NCI-H446 treated with DMSO at 0.1 percent for 48 hours (cell line): ENCODE measurements at places on chromosomes 3 and 15.

GRCh38 chr3:129583289-129583688 lies 23.2 kb downstream of the PLXND1 start:
- DNase-seq: no peak

- no peak for DNase-seq
Observed at GRCh38 chr15:81454024-81454423, 80.0 kb upstream of the TMC3 start.

- DNase-seq: no peak
Observed at GRCh38 chr3:11143476-11143875, 10.8 kb upstream of the HRH1 start.

DNA sequence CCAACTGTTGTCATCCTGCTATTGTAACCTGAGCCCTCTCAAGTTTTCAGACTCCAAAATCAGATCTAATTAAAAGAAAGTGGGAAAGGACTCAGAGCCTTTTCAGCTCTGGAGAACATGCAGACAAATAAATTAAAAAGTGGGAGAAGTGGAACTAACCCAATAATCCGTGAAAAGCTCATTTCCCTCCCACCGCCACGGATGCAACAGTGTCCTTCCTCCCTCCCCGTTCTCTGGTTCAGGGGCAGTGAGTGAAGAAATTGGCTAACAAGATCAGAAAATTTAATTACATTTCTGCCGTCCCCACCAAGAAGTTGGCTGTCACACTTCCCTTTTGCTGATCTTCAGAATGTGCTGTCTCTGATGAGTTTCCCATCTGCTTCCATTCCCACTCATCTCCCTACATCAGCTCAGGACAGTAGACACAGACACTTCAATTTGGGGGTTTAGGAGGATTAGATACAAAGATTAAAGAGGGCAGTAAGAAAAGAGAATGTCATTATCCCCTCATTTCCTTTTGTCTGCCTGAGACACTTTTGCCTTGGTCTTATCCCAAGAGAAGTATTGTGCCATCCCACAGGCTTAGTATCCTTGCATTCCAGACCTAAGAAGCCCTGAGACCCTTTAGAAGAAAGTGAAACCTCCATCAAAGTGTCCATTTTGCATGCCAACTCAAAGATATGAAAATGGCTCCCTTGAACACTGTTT lies 335.7 kb upstream of the PPP2R3A start:
- DNase-seq: no peak

- no peak for DNase-seq
Observed at GRCh38 chr3:57992452-57993213, 15.6 kb upstream of the FLNB start.

DNA sequence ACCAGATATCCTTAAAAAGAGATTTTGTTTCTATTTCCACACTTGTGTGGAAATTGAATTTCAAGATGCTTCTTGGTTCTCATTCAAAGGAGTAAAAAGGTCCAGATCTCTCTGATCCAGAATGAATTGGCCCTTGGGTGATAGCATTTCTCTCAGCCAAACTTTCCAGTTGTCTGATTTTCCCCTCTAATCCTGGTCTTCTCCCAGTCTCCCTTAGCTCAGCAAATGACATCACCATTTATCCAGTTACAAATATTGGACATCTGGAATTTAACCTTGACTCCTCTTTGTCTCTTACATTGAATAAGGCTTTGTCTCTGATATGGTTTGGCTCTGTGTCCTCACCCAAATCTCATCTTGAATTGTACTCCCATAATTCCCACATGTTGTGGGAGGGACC lies 10.2 kb upstream of the FGF7 start:
- DNase-seq: no peak

GRCh38 chr15:58732625-58733363 lies 16.7 kb downstream of the ADAM10 start:
- DNase-seq: no peak

GRCh38 chr3:182397164-182397563 lies 396.1 kb upstream of the ATP11B start:
- DNase-seq: no peak

DNA sequence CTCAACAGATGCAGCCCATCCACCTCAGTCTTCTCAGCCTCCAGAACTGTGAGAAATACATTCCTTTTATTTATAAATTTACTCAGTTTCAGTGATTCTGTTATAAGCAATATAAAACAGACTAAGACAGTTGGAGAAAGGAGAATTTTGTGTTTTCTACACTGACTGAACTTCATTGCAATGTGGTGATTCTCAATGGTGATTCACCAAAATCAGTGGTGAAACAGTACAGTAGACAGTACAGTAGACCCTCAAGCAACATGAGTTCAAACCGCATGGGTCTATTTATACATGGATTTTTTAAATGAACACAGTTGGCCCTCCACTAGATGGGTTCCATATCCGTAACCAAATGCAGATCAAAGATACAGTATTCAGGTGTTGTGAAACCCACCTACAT lies 403.1 kb upstream of the TGFBR2 start:
- DNase-seq: no peak

GRCh38 chr15:65334586-65335231 lies 30.2 kb downstream of the RNU5B-1 start:
- no peak for DNase-seq

GRCh38 chr15:66131831-66132230 lies 121.7 kb downstream of the MEGF11 start:
- no peak for DNase-seq

DNA sequence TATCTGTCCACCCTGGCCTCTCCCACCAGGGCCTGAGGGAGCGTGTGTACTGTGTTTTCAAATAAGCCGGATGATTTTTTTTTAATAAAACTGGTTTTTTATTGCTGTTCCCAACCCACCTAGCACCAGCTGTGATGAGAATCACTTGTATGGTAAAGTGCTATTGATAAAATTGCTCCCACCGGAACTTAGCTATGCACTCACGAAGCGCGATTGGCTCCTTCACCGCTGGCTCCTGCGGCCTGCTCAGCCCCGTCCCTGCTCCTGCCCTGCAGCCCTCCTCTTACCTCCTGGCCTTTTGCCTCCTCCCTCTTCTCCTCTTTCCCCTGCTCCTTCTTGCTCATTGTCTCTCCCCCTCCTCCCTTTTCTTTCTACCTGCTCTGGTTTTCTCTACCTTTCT lies 183.7 kb downstream of the TLE3 start:
- no peak for DNase-seq

DNA sequence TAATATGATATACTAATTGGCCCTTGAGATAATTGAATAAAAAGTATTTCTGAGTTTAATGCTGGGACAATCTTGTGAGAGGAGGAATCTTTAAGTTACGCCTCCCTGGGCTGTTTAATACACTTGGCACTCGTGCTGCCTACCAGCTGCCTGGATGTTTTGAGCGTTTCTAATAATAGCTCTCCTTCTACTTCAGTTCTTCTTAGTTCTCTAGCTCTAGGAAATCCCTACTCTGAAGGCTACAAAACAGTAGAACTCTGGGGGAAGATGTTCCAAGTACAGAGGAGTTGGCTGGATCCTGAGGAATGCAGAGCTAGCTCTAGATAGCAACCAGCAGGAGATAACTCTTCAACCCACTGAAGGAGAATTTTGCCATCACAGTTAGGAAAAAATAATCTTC lies 3.5 kb downstream of the NAALADL2 start:
- DNase-seq: peak; percentile 60

- DNase-seq: no peak
Observed at GRCh38 chr3:14211621-14212020, 33.0 kb downstream of the LSM3 start.

DNA sequence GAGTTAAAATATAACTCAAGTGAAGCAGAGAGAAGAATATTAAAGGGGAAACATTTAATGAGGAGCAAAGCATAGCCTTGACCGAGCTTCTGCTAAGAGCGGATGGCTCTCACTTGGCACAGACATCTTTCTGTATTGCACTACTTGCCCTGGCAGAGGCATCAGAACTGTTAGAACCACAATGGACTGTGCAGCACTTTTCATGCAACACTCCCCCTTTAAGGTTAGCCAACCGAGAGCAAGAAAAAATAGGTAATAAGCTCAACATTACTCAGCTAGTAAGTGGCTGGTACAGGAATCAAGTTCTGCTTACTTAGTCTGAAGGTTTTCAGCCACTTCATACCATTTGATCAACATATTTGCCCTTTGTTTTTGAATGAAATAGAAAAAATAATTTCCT lies 33.7 kb downstream of the CRTC3 start:
- DNase-seq: no peak

- no peak for DNase-seq
Observed at GRCh38 chr3:144777906-144778305, 806.3 kb downstream of the DIPK2A start.

DNA sequence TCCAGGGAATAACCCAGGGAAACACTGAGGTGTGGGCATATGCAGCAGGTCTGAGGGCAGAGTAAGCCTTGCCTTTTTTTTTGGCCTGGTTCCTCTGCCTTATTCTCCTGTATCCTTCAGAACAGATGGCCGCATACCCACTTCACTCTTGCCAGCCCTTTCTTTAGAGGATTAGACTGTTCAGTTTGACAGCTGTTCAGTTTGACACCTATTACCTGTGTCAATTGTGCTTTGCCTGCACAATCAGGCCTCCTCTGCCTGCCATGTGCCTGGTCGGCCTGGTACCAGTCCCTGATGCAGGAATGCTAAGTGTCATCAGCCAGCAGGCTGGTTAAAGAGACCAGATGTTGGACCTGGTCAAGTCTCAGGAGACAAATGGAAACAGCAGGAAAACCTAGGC lies 22.3 kb downstream of the TM6SF1 start:
- DNase-seq: no peak

- DNase-seq: no peak
Observed at GRCh38 chr3:195731356-195731905, 10.7 kb downstream of the MUC20 start.

DNA sequence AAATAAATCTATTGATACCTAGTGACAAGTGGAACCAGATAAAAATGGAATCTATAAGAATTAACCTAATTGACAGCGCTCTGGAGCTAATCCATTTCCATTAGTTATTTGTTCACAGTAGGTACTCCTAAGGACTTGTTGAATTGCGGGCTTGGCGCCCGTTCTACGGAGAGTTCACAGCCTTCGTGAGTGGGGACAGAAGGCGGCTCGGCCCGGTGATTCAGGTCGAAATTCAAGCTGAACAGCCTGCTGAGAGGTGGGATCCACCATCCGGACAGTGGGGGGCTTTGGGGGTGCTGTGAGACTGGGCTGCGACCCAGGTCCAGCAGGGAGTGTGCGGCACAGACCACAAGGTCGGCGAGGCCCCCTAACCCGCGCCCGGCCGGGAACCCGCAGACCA lies 779 bp upstream of the CTNNB1 start:
- DNase-seq: no peak

DNA sequence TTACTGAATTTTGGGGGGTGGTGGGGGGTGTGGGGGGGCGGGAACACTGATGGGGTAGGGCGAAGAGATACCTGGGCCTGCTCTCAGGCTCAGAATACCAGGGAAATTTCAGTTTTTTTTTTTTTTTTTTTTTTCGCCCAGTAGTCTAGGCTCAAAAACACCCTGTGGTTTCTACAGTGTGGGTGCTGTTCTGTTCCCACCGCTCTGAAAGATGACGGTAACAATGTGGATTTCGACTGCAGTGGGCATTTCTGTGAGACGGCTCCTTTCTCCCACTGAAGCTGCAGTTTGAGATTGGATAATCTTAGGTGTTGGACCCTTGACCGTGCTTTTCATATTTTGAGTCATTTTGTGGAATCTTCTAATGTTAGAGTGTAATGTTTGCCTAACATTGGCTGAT lies 143.8 kb upstream of the RGMA start:
- no peak for DNase-seq

DNA sequence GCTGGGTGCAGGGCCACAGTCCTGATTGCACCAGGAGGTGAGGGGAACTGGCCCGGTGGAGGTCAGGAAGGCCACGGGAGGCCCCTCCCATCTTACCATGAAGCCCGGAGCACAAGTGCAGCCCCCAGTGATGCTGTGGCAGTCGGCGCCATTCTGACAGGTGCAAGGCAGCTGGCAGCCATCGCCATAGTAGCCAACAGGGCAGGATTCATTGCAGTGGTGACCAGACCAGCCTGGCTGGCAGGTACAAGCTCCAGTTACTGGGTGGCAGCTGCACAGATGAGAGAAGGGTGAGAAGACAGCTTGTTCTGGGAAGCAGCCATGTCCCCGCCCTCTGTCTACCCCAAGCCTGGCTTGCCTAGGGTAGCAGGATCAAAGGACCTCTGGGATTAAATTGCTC lies 88.2 kb downstream of the RAB11A start:
- DNase-seq: no peak

- no peak for DNase-seq
Observed at GRCh38 chr15:61935493-61935892, 124.8 kb downstream of the VPS13C start.

DNA sequence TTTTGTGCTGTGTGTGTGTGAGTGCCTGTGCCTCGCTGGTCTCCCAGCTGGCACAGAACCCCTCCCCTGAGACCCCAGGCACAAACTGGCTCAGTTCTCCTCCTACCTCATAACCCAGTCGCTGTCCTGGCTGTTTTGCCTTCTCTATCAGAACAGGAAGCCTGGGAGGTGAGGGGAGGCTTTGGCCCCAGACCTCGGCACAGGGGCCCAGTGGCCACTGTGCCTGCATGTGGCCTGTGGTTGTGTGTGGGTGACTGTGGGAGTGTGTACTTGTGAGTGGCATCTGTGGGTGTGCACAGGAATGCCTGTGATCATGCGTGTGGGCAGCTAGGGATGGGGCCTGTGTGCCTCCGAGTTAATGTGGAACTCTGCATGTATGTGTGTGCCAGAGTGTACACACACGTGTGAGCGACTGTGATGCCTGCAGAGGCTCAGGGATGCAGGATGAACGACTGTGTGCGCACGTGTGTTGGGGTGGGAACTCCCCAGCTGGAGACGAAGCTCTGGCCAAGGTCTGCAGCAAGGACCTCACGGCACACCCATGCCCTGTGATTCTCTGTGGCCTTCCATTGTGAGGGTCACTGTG lies 32.3 kb downstream of the PSTPIP1 start:
- DNase-seq: no peak

- no peak for DNase-seq
Observed at GRCh38 chr3:38268087-38268486, 2.5 kb downstream of the SLC22A13 start.

- DNase-seq: no peak
Observed at GRCh38 chr15:95845862-95846515, 484.5 kb upstream of the NR2F2 start.

DNA sequence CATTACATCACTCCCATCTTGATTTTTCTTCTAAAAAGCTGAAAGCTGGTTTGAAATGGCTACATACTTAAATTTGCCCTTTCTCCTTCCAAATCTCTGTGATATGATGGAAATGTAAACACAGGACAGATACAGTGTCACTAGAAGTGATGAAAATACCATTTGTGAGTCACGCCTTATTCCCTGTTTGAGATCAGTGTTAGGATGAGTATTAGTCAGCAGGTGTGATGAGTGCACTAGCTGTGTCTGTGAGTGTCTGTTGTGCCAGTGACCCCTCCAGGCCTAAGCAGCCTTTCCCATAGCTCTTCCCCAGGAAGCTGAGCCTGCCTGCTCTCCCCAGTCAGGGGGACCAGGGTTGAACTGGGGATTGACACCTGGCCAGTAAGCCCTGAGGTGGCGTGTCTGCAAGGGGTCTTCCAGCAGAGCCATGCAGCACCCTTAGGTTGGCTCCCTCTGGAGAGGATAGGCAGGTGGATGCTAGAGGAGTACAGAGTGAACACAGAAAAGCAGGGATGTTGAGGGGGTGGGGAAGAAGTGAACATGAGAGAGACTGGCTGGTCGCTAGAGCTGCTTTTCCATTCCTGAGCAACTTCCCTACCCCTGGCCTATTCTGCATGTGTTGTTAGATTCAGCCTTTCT lies 92.0 kb downstream of the PDE8A start:
- no peak for DNase-seq

GRCh38 chr3:195551381-195551978 lies 8.4 kb upstream of the PPP1R2 start:
- no peak for DNase-seq

GRCh38 chr3:44554626-44555592 lies at the start of gene ZKSCAN7:
Gene ZKSCAN7, plus strand, starts transcription at chr3:44555193. Its CDS starts 1,855 bp downstream, at chr3:44557048.
- DNase-seq: peak; percentile 0
